Activated CD4-positive, alpha-beta T cell treated with anti-CD3 and anti-CD28 coated beads, Interleukin-2, Interleukin-4, amounts not matched to agents 100 ng/mL and 50 ng/mL, durations not matched to agents 16 hours and 8 hours (primary cell): ENCODE measurements at places on chromosomes 3 and 15.

- DNase-seq, result no peak
Measured at GRCh38 chr3:197873329-197873728, 76.7 kb upstream of the RPL35A start.

GRCh38 chr15:88878720-88879184 lies 16.6 kb downstream of the HAPLN3 start:
- DNase-seq, result peak; percentile 41

GRCh38 chr3:52453496-52454249 lies at the start of gene TNNC1:
Gene TNNC1 (minus strand): TSS chr3:52454041. CDS start chr3:52454015, 26 bp downstream.
- DNase-seq, result no peak

DNA sequence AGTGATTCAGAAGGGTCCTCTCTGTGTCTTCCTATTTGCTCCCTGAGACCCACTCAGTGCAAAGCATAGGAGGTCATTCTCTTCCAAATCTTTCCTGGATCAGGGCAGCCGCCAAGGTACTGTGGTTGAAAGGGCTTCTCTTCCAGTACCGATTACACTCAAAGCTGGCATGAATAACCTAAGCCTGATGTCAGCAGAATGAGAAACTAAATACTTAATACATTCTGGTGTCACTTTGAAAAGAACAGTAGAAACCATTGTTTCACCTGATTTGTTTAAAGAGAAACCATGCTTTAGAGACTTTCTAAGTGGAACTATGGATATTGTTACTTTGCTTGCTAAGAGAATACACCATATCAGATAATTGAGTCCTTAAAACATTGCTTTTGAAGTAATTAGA lies 50.2 kb downstream of the PDHB start:
- DNase-seq, result no peak

GRCh38 chr3:102478160-102478559 lies 43.3 kb downstream of the ZPLD1 start:
- DNase-seq, result no peak

- no peak for DNase-seq
Measured at GRCh38 chr3:43709022-43709421, 18.3 kb downstream of the ABHD5 start.

DNA sequence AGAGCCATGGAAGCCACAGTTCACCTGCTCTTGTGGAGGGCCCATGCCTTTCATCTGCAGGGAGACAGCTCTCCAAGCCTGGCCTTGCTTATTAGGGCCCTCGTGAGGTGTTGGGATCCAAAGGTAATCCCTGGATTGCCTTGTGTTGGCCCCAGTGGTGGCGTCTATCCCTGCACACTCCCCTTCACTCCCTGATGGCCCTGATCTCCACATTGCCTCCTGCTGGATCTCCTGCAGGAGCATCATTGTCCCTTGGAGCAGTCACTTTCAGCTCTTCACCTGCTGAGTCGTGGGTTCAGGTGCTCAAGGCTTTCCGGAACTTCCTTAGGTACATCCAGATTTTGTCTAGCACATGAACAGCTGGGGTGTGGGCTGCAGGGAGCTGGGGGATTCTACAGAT lies 7.0 kb downstream of the PPCDC start:
- DNase-seq, result no peak

GRCh38 chr3:26622621-26623418 lies at the start of gene LRRC3B:
Gene LRRC3B (plus strand): TSS chr3:26622772. CDS start chr3:26709673, 86,901 bp downstream.
- no peak for DNase-seq

DNA sequence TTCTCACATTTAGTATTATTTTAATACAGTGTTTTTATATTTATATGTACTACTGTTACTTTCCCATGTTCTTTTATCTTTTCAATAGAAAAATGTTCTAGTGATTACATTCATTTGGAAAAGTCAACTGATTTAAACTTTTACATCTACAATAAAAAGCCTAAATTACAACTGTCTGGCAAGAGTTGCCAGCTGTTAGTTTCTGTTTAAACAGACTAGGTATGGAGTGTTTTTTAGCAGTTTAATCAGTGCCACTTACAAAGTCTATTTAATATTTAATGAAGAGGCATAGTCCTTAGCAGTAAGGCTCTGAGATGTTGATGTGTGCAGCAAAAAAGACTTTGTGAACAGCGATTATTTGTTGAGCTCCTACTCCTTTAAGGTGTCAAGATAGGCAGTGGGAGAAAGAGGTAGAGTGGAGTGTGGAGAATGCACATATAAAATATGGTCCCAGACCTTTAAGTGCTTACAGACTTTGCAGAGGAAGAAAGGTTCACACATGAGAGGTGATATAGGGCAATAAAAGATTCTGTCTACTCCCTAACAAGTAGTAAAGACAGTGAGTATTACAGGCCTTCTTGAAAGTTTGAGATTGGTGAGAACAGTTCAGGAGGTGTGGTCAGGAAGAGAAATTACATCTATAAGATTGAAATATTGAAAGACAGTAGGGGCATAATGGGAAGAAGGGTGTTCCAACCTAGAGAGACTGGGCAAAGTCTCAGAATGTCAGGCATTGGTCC lies 320.5 kb downstream of the DOCK3 start:
- DNase-seq, result no peak
